ENCODE measurements at places on chromosomes 12 and 14.

DNA sequence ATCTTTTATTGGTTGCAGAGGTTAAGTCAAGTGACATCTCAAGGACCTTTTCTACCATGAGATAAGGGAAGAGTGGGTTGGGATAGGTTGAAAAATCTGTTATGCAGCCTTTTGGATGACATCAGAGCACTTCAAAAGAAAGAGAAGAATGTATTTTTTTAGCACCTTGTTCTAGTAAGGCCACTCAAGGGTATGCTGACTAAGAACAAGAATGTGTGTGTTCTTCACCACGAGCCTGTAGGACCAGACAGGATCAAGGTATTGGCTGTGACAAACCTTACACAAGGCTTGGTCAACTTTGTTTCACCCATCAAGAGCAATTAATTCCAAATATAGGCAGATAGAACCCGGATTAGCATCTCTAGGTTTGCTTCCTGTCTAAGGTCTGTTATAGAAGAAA lies 142.5 kb downstream of the SAMD4A start:
- no peak for DNase-seq

- no peak for DNase-seq
Observed at GRCh38 chr12:9084417-9084816, 31.3 kb downstream of the A2M start.

DNA sequence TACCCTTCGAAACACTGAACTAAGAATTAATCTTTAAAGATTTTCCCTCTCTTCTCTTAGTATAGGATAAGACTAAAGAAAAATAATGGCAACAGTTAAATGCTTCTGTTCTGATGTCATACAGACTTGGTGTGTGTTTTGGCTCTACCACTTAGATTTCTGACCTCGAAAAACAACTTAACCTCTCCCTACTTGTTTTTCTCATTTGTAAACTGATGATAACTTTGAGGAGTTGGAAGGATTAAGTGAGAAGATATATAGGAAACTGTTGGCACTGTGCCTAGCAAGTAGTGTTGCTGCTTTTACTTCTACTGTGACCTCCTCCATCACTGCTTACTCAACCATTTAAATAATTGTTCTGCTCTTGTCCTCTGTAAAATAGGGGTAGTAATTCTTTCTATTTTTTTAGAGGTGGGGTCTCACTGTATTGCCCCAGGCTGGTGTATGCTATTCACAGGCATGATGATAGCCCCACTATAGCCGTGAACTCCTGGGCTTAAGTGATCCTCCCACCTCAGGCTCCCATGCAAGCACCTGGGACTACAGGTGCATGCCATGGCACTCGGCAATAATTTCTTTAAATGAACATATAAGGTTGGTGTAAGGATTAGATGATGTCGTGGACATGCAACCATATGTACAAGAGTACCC lies 22.4 kb downstream of the PALS1 start:
- no peak for DNase-seq

DNA sequence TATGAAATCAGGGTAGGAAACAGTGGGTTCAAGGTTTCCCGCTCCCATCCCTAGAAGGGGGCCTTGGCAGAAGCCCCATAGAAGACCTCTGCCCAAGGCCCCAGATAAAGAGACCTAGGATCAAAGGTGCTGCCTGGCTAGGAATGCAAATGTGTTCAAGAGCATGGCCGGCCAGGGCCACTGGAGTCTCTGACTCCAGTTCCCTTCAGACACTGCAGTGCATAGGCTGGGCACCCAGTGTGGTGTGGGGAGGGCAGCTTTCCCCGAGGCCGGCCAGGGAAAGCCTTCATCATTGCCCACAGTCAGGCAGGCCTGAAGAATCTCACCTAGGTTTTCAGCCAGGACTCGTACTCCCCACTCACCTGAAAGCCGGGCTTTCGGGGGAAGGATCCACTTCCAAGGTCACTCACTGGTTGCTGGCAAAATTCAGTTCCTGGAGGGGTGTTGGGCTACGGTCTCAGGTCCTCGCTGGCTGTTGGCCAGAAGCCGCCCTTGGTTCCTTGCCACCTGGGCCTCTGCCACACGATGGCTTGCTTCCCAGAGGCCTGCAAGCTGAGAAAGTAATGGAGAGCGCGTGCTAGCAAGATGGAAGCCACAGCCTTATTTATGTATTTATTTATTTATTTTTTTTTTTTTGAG lies 9.7 kb upstream of the PEBP1 start:
- no peak for DNase-seq

GRCh38 chr14:32509632-32510187 lies 180.6 kb downstream of the AKAP6 start:
- DNase-seq = no peak

GRCh38 chr14:95261616-95262510 lies 57.8 kb downstream of the CLMN start:
- no peak for DNase-seq

- no peak for DNase-seq
Observed at GRCh38 chr12:120562906-120563305, 18.3 kb downstream of the POP5 start.
